ENCODE measurements at places on chromosomes 2 and 18. TPM values are rescaled to one million over a fixed set of nuclear protein-coding genes. Genes with fewer than 3 reads are reported as not detected.

CPLX4 gene
- total RNA-seq, result not detected

- DNase-seq, result no peak
Observed at GRCh38 chr2:627340-627709, 49.9 kb downstream of the TMEM18 start.

DNA sequence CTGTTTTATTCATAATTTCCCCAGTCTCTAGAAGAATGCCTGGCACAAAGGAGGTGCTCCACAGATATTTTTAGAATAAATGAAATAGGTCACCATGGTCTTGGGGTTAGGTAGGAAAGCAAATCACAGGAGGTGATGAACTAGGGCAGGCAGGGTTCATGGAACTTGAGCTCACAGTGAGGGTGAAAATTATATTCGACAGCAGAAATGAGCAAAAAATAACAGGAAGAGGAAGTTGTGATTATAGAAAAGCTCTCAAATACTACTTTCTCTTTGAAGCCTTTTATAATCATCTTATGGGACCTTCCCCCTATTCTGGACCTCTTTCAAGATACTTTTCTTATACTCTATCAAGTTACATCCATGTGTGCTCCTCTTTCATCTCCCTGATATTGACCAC lies 4.5 kb upstream of the CREB1 start:
- no peak for DNase-seq

ZNF892 gene
- total RNA-seq, result 4.8 TPM

HSPD1 gene
- 149 TPM for total RNA-seq

EGR4 gene
- not detected for total RNA-seq

GRCh38 chr2:162369551-162369950 lies 25.6 kb downstream of the GCA start:
- DNase-seq, result no peak

DNA sequence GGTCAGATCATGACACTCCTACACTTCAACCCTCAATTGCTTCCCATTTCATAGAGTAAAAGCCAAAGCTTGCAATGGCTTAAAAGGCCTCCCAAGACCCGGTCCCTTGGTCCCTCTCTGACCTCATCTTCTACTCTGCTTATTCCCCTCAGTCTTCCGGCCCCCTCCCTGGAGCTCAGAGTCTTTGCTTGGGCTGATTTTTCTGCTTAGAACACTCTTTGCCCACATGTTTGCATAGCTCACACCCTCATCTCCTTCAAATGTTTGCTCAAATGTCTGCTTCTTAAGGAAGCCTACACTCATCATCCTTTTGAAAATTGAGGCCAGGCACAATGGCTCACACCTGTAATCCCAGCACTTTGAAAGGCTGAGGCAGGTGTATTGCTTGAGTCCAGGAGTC lies 65.6 kb upstream of the CAPN13 start:
- DNase-seq, result no peak

- DNase-seq, result peak; percentile 83
Observed at GRCh38 chr2:2291500-2292260, 39.4 kb downstream of the MYT1L start.

DNA sequence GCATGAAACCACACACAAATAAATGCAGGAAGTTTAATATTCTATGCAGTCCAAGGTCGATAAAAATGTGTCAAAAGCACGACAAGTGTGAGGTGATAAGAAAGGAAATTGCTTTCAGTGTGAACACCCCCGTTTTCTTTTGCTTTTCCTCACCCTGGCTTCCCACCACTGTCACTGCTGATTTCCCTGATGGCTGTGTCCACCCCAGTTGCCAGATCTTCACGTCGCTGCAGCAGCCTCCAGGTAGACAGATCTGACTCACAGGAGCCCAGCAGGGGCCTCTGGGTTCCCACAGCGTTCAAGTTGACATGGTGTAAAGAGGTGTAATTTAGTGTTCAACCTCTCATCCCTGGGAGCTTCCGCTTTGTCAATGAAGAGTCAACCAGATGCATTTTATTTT lies 128.0 kb upstream of the TACR1 start:
- DNase-seq, result no peak

GRCh38 chr18:21548647-21549046 lies 51.9 kb downstream of the ESCO1 start:
- no peak for DNase-seq

DNA sequence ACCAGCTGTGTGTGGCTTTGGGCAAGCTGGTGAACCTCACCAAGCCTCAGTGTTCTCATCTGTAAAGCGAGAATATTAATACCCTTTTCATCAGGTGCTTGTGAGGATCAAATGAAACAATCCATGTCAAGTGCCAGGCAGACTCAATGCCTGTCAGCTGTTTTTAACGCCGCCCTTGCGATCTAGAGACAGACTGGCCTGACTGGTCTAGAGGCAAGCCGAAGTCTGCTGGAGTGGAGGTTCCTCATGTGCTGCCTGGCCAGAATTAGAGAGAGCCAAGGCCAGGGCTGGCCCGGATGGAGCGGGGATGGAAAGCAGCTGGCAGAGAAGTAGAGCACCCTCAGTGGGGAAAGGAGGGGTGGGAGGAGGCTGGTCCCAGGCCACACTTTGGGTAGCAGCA lies 74.5 kb upstream of the B3GNT7 start:
- DNase-seq, result peak; percentile 61

DOCK10 gene
- 14.3 TPM for total RNA-seq

- DNase-seq, result no peak
Observed at GRCh38 chr2:188181067-188181838, 110.4 kb upstream of the GULP1 start.

DNA sequence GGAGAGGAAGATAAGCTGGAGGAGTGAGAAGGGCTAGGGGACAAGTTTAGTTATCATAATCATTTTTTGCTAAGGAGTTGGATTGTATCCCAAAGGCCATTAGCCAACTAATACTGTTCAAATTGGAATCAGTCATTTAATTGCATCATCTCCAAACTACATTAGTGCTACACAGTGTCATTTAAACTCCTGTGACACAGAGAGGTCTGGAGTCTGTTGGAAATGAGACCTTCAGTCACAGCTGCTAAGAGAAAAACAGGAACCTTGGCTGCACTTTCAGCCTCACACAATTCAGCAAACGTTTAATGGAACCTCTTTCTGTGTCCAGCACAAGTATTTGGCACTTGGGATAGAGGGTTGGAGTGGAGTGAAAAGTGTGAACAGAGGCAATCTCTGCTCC lies 175.5 kb upstream of the MGAT5 start:
- DNase-seq, result no peak

SERPINB4 gene
- total RNA-seq, result not detected

SDC1 gene
- total RNA-seq, result 11.4 TPM

EVX2 gene
- total RNA-seq, result not detected

GRCh38 chr2:238884812-238885408 lies 37.0 kb downstream of the TWIST2 start:
- no peak for DNase-seq

GRCh38 chr18:11154368-11154989 lies 5.1 kb upstream of the PIEZO2 start:
- DNase-seq, result no peak

DNA sequence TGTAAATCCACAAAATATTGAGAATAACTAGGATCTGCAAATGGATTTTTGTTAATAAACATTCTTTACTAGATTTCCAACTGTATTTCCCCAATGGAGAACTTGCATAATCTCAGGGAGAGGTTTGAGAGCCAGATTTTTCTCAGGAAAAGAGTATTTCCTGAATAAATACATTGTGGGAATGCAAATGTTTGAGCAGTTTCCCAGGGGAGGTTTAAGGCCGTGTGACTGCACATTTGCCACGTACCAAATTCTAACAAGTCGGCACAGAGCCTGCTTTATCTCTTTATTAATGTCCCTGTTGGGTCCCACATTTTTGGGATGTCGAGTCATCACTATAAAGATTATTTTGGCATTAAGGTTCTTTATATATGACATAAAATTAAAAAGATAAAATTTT lies 27.0 kb downstream of the TFPI start:
- no peak for DNase-seq

- no peak for DNase-seq
Observed at GRCh38 chr18:30687501-30687900, 355.0 kb downstream of the DSC3 start.

DNA sequence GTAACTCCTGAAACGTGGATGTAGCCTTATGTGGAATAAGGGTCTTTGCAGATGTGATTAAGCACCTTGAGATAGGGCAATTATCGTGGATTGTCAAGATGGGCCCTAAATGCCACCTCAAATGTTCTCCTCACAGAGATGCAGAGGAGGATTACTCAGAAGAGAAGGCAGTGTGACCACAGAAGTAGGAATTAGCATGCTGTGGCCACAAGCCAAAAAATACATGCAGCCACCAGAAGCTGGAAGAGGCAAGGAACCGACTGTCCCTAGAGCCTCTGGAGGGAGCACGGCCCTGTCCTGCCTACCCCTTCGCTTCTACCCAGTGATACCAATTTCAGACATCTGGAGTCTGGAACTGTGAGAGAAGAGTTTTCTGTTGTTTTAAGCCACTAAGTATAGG lies 47.3 kb upstream of the MGAT5 start:
- DNase-seq, result no peak

GRCh38 chr2:163341426-163341825 lies 394.4 kb downstream of the FIGN start:
- DNase-seq, result no peak

ABCG8 gene
- total RNA-seq, result not detected
